Activated CD4-positive, alpha-beta T cell treated with anti-CD3 and anti-CD28 coated beads for 36 hours (primary cell): ENCODE measurements at places on chromosomes 16 and 17. TPM values are rescaled to one million over a fixed set of nuclear protein-coding genes. Genes with fewer than 3 reads are reported as not detected.

- H3K4me1 ChIP-seq, result no peaks in the 10 kb centered on the region
- H3K36me3 ChIP-seq, result no peaks in the 10 kb centered on the region
- H3K4me3 ChIP-seq, result no peak overlapping the region
- peak; percentile 30 for DNase-seq
- H3K27ac ChIP-seq, result no peak overlapping the region
- H3K27me3 ChIP-seq, result peaks cover 6% of the 10 kb centered on the region
Measured at GRCh38 chr17:68777243-68777855, 176.2 kb upstream of the FAM20A start.

DNA sequence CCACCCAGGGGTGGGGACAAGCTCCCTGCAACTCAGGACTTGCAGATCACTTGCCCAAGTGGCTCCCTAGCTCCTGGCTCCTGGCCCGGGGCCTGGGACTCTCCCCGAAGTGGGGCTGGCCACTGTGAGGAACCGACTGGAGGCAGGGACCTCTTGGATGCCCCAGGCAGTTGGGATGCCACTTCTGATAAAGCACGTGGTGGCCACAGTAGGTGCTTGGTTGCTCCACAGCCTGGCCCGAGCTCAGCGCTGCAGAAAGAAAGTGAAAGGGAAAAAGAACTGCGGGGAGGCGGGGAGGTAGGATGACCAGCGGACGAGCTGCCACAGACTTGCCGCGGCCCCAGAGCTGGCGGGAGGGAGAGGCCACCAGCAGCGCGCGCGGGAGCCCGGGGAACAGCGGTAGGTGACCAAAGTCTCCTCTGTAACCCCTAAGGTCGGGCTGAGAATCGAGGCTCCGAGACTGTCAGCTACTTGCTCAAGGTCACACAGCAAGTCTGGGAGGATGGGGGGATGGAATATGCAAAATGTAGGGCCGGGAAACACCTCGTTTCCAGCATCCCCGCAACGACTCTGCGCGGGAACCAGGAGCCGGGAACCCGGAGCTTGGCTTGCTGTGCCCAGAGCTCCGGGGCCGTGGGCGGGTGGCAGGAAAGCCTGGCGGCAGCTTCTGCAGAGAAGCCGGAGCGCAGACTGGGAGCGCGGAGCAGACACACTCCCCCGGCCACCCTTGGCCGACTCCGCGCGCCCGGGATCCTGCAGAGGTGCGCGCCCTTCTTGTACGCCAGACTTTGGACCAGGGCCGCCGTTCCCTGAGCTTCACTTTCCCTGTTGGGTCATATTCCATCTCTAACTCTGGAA, 1.9 kb downstream of the CIITA start:
- H3K27ac ChIP-seq, result no peak overlapping the region
- H3K27me3 ChIP-seq, result peaks cover 64% of the 10 kb centered on the region
- H3K36me3 ChIP-seq, result no peaks in the 10 kb centered on the region
- H3K4me1 ChIP-seq, result peaks cover 59% of the 10 kb centered on the region
- peak; percentile 51 for DNase-seq
- peak overlapping the region; percentile 70 for H3K4me3 ChIP-seq

DNA sequence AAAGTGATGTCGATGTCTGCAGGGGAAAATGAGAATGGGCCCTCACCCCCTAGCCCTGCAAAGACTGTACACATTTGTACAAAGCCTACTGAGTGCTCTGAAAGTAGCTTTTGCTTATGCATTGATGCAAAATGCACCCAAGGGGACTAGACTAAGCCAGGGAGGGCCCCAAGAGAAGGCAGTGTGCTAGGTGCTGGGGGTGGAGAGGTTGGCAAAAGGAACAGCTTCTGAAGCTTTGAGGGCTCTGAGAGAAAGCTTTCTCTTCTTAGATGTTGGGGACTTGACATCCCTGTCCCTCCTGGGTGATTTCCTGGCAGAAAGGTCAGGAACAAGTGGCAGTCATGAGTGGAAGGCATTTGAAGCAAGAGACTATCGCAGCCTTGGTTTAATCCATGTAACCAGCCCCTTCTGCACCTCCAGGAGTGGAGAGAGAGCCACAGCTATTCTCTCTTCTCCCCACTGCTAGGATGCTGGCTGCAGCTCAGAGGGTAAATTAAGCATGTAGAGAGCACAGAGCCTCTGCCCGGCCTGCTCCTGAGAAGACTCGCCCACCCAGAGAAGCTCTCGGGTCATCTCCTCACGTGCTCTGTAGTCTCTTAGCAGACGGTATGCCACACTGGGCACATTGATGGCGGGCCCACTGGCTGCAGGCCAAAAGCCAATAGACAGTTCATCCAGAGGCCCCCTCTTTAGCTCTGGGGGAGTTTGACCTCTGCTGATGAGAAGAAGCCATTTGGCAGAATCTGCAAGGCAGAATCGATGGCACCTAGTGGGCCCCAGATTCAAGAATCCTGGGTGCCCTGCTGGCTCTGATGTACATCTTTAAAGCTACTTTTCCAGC, 221.4 kb downstream of the MSI2 start:
- DNase-seq, result no peak
- H3K27ac ChIP-seq, result no peak overlapping the region
- H3K27me3 ChIP-seq, result no peaks in the 10 kb centered on the region
- peaks cover 4% of the 10 kb centered on the region for H3K36me3 ChIP-seq
- no peak overlapping the region for H3K4me3 ChIP-seq

DNA sequence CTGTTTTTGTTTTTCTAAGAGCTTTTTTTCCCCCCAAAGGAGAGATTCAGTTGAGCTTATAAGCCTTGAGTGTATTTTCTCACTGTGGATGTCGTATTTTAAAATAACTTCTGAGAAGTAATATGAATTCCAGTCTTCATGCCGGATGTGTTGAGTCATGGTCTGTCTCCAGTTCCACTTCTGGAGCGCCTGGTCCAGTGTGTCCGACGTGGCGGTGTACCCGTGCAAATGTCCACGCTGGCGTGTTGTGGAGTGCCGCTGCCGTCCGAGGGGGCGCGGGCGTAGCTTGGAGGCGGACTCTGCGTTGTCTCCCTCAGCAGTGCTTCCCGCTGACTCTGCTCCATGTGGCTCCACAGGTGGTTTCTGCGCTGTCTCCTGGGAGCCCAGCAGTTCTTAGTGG, 60.9 kb upstream of the ZNF750 start:
- H3K27me3 ChIP-seq, result no peaks in the 10 kb centered on the region
- peaks cover 10% of the 10 kb centered on the region for H3K4me1 ChIP-seq

- no peaks in the 10 kb centered on the region for H3K36me3 ChIP-seq
- no peak for DNase-seq
- no peak overlapping the region for H3K27ac ChIP-seq
- no peaks in the 10 kb centered on the region for H3K27me3 ChIP-seq
Measured at GRCh38 chr16:64276646-64277045, 845.2 kb downstream of the CDH11 start.

PDPK1 gene
- 30.4 TPM for total RNA-seq
